ENCODE measurements at places on chromosomes 2 and 18.

DNA sequence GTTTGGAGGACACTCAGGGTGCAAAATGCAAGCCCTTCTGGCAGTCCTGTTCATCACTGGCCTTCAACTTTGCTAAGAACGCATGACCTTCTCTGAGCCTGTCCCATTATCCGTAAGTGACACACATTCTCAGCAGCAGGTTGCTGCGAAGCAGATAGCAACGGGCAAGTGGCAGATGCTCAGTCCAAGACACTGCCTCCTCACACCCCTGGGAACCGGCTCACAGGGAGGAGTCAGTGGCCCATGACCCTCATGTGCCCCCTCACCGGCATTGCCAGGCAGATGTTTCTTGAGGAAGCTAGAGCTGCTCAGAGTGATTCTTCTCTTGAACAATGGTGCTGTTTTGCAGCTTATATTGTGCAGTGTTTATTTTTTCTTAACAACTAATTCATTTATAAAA is 737.2 kb upstream of the HS6ST1 start:
- DNase-seq, result no peak

DNA sequence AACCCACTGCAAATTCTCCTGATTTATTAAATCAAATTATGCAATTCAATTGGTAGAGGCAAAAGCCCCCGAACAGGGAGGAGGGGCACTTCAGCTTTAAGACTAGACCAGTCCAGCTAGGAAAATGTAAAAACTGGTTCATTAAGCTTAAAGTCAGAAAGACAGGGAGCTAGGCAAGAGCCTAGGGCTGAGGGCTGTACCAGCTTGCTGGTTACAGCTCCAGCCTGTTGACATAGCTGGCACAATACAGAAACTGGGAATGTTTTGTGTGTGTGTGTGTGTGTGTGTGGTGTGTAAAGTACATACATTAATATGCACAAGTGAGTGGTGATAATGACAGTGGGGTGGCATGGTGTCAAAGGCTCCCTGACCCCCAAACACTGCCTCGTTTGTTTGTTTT is 307.0 kb upstream of the CELF4 start:
- DNase-seq, result no peak

DNA sequence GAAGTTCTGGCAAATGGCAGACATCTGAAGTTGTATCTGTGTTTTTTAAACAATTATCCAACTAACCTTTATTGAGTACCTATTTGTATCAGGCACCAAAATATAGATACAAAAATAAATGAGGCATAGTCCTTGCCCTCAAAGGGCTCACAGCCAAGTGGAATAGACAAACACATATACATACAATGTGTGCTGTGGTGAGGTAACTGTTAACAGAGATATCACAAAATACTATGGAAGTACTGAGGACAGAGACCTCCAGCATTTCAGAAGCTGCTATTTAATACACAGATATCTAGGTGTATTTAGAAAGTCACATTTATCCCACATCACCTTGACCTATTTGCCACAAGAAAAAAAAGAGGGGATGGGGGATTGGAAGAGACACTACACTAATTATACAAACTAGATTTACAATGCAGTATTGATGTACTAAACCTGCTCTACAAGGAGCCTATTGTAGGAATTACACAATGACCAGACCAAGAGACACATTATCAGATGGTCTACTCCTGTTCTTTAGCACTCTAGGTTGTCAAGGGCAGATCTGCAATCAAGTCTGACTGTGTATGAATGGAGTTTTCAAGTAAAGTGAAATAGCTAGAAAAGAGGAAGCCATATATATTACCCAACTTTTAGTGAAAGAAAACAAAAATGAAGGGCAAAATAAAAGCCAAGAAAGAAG is 62.2 kb downstream of the SPIRE1 start:
- DNase-seq, result no peak

DNA sequence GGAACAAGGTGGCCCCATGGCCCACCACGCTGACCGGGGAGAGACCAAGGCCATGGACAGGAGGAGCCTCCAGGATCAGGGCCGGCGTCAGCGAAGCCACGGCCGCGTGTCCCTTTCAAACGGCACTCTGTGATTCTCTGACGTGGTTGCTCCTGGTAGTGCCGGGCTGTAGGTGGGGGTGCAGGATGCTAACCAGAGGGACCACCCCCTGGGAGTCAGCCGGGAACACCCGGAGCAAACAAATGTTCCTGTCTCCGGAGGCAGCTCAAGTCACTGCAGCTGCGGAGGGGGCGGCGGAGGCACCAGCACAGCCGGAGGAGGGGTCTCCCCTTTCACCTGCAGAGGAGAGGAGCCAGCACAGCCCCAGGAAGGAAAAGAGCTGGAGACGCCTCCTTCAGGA is 750.6 kb upstream of the SALL3 start:
- no peak for DNase-seq

Data from AG09309 (cell line).